ENCODE measurements at places on chromosomes 1 and 21.

DNA sequence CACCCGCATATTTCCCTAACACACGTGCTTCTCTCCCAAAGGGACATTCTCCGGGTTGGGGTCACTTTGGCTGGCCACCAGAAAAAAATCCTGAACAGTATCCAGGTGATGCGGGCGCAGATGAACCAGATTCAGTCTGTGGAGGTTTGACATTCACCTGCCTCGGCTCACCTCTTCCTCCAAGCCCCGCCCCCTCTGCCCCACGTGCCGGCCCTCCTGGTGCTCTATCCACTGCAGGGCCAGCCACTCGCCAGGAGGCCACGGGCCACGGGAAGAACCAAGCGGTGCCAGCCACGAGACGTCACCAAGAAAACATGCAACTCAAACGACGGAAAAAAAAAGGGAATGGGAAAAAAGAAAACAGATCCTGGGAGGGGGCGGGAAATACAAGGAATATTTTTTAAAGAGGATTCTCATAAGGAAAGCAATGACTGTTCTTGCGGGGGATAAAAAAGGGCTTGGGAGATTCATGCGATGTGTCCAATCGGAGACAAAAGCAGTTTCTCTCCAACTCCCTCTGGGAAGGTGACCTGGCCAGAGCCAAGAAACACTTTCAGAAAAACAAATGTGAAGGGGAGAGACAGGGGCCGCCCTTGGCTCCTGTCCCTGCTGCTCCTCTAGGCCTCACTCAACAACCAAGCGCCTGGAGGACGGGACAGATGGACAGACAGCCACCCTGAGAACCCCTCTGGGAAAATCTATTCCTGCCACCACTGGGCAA is 59.1 kb downstream of the LACTBL1 start:
- no peak for DNase-seq

DNA sequence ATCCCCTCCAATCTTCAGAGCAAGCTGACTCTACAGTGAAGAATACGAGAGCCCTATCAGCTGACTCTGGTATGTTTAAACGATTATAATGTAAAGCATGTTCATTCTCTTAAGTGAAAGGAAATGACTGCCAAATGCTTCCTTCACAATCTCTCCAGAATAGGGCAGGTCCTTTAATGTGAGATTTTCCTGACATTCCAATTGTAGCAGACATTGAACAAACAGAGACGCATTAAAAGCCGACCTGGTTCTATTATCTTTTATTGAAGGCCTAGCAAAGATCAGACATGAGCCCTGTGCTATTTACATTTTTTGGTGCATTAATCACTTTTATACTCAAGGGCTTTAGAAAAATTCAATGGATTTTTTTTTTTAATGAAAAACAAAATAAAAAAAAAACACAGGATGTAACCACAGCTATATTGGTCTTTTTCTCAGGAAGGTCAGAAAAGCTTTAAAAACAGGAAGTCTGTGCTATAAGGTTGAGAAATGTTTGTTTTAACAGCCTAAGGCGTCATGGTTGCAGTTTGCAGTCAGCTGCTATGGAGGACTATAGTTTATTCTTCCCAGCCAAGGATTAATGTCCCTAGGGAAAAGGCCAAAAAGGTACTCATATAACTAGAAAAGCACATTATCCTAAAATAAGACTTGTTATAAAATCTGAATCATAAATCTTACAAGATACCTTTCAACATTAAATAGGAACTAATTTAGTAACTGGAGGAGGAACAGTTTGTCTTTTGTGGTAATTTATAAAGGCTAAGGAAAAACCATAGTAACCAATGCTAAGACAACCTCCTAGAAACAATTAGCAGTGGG is 104.8 kb downstream of the RERE start:
- DNase-seq = peak; percentile 73

GRCh38 chr1:179754041-179754624 is 11.0 kb downstream of the FAM163A start:
- no peak for DNase-seq

DNA sequence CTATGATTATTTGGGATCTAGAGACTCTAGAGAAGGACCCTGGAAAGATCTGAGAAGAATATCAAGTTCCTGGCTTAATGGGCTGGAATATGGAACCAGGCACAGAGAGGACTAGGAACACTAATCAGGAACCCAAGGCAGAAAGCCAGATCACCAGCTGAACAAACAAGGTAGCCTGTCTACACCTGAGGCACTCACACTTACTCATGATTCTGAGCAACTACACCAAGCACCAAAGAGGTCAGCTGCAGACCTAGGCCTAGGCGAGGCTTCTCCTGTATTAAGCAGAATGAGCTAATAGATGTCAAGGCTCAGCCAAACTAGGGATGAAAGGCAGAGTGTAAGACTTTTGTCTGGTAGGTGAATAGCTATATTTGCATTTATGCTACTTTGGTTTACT is 368.1 kb downstream of the LTN1 start:
- DNase-seq = no peak

GRCh38 chr1:30318864-30319718 is 404.3 kb downstream of the MATN1 start:
- DNase-seq = no peak

DNA sequence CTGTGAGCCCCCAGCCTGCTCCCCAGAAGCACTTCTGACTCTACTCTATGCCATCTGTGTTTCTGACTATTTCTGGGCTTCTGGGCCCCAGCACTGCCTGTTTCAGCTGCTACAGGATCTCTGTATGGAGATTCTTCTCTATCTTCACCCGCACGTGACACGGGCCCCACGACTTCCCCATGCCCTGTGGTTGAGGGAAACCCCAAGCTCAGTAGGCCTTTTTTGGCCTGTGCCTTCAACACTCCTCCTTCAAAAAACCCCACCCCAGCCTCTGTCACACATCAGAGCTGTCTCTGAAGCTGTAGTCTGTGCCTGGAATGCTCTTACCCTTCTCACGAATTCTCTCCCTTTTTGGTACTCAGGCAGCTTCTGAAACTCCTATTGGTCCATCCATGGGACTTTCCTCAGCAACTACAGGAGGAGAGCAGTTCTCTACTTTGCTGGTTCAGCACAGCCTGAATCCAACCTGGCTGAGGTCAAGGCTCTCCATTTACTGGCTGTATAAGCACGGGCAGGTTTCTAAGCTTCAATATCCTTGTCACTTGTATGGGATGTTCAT is 2.0 kb upstream of the NID1 start:
- DNase-seq = no peak

GRCh38 chr1:41282679-41283317 is 40.7 kb upstream of the SCMH1 start:
- no peak for DNase-seq

GRCh38 chr1:236421022-236421421 is 26.9 kb downstream of the EDARADD start:
- no peak for DNase-seq

DNA sequence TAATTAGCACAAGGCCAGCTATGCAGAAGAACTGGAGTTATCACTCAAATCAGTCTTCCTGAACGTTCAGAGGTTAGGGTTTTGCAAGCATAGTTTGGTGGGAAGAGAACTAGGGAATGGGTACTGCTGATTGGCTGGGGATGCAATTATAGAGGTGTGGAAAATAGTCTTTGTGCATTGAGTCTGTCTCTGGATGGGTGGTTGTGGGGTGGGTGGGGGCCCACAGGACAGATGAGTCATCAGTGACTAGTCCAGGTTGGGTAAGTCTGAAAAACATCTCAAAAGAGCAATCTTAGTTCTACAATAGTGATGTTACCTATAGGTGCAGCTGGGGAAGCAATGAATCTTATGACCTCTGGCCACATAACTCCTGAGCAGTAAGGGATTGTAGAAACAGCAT is 89.7 kb upstream of the HMCN1 start:
- DNase-seq = no peak

- DNase-seq = no peak
These were observed 88.4 kb downstream of the ST6GALNAC5 start for GRCh38 chr1:76955652-76956051.

GRCh38 chr1:219173434-219173757 is 282 bp upstream of the LYPLAL1 start:
- no peak for DNase-seq

DNA sequence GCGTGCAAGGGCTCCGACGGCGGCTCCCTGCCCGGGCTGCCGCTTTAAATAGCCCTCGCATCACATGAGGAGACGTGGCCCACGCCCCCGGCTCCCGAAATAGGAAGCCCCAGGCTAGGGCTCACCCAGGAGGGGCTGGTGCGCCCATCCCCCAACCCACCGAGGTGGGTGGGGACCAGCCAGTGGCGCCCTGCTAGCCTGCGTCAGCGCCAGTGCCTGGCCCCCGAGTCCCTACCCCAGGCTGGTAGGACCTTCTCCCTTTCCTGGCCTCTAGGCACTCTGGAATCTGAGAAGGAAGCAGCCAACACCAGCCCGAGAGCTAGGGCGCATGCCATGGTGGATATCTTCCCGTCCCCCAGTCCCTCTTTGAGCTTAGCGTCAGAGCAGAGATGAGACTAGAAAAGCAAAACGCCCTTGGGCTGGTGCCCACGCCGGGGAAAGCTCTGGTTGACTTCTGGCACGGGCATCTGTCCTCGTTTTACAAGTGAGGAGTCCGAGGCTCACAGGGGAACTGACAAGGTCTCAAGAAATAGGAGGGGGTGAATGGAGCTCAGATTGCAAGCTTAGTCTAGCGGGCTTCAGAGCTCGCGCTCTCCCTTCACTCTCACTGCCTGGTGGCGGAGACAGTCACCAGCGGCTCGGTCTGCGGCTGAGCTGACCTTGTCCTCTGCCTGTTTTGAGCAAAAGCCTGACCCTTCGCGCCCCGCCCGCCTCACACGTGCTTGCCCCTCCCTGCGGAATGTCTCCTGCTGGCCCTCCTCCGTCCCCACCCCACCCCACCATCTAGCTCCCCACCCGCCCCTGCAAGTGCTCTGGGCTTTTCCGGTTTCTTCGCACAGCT is at the start of gene FABP3:
TSS of gene FABP3 (minus strand) at position 21 of the 841 bp plus-strand sequence. CDS start 62 bp downstream, outside the sequence.
- peak; percentile 77 for DNase-seq

DNA sequence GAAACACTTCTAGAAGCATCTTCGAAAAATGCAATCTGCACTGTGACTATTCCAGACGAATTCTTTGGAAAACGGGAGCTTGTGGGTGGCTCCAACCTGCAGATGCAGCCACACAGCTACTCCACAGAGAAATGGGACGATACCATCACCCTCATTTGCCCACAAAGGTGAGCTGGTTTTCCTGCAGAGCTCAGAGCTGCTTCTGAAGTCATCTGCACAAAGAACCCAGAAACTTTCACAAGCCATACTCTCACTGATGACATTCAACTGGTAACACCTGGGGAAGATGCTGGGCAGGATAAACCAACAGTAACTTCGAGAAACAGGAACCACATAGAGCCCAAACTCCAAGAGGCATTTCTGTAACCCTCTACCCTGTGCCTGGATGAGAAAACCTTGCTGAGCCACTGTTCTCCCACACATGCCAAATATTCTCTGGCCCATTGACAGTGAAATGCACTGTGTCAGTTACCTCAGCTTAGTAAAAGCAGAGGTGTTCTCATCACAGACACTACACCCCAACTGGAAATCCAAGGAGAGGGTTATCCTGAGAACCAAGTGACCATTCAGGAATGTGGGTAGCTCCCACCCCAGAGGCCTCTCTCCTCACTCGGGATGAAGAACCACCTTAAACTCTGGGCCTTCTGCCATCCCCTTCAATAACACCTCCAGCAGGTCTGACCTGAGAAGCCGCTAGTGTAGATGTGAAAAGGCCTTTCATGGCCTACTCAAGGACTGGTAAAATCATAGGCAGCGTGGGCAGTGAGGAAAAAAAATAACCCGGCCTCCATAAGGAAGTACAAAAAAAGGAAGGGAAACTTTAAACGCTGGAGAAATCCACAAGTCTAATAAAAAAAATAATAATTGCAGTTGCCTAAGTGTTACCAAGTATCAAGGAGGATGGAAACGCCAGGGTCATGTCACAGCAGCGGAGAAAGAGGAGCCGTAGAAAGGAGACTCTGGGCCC is 56.7 kb downstream of the HSF2BP start:
- no peak for DNase-seq

- DNase-seq = no peak
These were observed 114.2 kb downstream of the MAN1A2 start for GRCh38 chr1:117481410-117481809.

DNA sequence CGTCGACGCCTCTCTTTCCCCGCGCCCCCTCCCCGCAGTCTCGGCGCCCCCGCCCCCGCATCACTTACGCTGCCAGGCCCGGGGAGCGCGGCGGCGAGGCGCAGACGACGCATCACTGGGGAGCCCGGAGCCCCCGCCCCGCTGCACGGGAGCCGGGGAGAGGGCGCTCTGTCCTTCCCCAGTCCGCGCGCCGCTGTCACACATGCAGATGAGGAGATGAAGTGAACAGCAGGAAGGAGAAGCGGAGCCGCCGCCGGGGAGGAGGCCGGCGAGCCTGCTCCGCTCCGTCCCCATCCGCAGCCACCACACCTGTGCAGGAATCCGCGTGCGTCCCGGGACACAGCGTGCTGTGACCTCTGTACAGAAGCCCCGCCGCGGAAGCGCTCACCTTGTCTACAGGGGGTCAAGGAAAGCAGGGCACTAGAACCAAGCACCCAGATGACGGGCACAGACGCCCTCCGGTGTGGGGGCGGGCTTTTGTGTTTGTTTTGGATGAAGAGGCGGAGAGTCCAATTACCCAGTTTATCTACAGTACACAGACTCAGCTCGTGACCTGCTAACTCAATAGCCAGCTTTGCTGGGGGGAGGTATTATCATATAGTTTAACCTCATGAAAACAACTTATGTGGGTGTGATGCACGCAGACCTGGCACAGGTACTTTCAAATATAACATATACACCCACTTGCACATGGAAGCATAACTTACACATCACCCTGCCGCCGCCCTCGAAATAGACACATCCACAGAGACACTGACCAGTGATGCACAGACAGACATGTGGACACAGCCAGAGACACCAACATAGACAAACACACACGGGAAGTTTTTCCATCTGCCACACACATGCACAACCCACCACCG is 12.4 kb downstream of the KLHDC8A start:
- no peak for DNase-seq

DNA sequence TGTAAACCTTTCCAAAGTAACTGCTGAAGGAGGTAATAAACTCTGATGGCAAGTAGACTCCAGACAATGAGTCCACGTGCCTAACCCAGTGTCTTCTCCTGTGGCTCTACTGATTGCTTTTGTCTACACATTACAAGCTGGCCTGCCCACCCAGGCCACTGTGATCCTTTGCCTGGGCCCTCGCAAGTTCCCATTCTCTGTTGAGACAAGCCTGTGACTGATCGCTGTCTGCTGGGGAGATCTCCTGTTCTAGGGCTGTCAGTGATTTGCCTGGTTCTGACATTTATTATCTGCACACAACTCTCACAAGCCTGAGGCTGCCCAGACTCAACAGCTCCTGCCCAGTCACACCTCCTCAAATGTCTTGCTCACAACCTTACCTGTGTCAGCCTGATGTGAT is 81.4 kb downstream of the CYYR1 start:
- DNase-seq = no peak

Data from hindlimb muscle (tissue), 1 donor.